ENCODE measurements at places on chromosomes 5 and 9. TPM values are rescaled to one million over a fixed set of nuclear protein-coding genes. Genes with fewer than 3 reads are reported as not detected.

DNA sequence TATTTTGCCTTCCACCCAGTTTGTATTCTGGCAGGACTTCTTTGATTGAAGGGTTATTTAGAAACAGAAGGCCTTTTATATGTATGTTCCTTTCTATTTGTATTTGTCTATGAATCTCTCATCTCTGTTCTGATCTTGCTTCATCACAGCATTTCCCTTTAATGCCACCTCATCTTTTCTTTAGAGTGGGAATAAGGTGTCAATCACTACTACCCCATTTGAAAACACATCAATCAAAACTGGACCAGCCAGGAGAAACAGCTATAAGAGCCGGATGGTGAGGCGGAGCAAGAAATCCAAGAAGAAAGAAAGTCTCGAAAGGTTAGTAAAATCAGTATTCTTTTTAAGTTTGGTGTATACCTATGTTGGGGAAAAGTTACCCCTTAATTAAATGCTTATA lies 36.3 kb downstream of the CD180 start:
- no peak for DNase-seq

DNA sequence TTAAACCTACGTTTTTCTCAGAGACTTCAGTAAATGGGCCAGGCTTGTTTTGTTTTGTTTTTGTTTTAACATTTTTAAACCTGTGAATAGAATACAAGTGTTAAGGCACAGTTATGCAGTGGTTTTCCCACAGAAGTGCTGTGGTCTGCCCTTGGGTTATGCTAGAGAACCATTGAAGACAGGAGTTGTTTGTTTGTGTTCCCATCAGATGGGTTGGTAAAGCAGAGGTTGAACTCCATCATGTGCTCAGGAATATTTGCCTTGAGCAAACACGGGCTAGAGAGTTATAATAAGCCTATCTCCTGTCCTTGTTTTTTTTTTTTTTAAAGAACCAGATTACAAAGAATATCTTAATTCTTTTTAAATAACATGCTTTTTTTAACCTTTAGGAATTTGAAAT lies 28.5 kb downstream of the RHOBTB3 start:
- no peak for DNase-seq

- no peak for DNase-seq
Measured at GRCh38 chr9:91223000-91223399, 138.7 kb downstream of the AUH start.

DNA sequence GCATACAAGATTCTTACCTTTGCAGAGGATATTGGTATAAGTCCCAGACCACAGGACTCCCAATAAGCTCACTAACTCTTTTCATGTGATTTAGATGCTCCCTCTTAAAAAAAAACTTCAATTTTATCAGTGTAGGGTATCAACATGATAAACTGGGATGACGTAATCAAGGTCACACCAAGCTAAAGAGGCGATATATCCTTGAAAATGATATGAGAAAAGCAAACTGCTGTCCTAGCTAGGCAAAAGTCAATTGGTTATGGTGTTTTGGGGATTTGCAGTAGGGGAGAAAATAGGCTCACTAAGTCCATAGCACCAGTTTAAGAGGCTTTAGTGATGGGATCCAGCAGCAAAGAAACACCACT lies 354.4 kb downstream of the DIRAS2 start:
- no peak for DNase-seq

- no peak for DNase-seq
Measured at GRCh38 chr5:128339585-128339984, 198.5 kb downstream of the FBN2 start.

DNA sequence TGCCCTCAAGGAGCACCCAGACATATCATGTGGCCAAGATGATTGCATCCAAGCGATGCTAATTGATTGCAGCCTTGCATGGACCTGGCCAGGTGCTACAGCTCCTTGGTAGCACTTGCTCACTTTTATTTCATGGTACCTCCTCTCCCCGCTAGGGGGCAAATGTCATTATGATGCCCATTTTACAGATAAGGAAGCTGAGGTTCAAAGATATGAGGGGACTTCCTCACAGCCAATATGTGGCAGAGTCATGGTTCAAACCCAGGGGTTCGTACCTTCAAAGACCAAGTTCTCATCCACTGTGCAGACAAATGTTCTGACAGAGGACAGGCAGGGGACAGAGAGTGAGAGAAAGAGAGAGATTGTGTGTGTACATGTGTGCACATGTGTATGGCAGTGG lies 21.9 kb upstream of the KCNMB1 start:
- no peak for DNase-seq

- DNase-seq = no peak
Measured at GRCh38 chr5:16573401-16573800, 43.4 kb downstream of the RETREG1 start.

DNA sequence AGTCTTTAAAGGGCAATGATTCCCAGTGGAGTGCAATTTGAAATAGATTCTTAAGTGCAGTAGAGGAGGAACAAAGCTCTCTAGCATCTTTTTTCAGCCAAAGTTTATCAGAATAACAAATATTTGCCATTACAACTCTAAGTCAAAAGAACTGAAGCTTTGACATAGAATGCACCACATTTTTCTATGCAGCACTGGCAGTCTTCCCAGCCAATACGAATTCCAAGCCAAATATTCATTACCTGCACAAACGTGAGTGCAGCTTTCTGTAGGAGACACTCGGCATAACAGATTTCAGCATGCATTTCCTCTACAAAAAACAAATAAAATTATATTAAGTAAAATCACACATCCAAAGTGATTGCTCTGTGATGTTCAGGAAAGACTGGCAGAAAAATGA lies 103.4 kb downstream of the TTC39B start:
- DNase-seq = no peak

DNA sequence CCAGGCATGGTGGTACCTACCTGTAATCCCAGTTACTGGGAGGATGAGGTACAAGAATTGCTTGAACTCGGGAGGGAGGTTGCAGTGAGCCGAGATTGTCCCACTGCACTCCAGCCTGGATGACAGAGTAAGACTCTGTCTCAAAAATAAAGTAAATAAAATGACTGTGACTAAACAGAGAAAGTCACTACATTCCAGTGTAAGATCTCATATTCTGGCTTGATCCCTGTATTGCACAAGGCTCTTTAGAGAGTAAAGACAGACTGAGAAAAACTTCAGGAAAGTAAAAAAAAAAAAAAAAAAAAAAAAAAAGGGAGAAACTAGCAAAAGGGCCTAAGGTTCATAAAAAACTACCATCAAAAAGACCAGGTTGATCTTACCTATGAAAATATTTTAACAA lies 106.6 kb upstream of the PJA2 start:
- no peak for DNase-seq

DNA sequence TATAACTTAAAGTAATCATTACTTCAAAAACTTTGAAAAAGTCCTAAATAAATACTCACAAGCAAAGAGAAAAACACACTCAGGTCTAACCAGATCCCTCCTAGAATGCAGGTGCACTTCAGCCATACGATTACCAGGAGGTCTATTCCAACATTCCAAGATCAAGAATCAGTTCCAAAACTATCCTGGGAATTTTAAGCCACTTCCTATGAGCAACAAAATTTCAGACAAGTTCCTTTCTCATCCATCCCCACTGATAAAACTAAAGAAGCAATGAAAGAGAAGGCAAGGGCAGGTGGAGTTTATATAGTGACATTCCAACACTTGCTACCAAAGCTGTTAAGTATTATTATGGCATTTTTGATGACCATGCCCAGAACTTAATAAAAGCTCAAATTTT lies 29.6 kb downstream of the MLLT3 start:
- DNase-seq = no peak

DNA sequence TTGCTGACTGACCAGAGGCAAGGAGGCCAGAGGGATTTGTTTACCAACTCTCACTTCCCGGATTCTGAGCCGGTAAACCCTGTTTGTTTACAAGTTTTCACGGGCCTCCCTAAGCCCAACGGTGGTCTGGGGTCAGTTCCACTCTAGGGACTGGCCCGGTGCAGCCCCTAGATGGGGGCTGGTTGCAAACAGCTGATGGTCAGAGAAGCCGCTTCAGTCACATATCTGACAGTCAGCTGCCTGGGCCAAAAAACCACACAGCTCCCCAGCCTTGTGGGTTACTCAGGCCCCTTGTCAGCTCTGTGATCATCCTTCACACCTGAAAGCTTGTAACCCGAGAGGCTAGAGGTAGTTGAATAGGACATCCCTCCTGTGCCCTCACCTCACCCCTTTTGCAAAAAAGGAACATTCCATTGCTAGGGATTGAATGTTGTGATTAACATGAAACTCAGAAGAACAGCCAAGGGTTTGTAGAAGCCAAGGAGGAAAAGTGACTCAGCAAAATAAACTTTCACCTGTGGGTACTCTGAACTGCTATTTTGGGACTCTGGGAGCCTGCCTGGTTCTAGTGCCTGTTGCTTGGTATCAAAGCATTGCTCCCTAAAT lies 40.4 kb downstream of the SAR1B start:
- no peak for DNase-seq

- no peak for DNase-seq
Measured at GRCh38 chr5:34411470-34412346, 244.4 kb upstream of the RAI14 start.

DNA sequence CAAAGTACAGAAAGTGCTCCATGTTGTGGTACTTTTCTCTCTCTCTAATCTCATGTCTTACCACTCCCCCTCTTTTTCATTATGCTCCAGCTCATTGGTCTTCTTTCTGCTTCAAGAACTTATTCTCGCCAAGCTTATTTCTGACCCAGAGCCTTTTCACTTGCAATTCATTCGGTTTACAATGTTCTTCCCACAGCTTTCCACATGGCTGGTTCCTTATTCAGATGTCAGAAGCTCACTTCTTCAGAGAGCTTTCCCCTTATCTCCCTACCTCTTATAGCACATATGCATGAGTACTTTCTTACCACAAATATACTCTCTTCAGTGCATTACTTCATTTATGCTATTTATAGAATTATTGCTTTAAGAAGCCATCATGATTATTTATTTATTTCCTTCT lies 338.8 kb upstream of the ATP10B start:
- no peak for DNase-seq

GRCh38 chr5:146641941-146642340 lies 126.0 kb upstream of the GPR151 start:
- DNase-seq = no peak

DNA sequence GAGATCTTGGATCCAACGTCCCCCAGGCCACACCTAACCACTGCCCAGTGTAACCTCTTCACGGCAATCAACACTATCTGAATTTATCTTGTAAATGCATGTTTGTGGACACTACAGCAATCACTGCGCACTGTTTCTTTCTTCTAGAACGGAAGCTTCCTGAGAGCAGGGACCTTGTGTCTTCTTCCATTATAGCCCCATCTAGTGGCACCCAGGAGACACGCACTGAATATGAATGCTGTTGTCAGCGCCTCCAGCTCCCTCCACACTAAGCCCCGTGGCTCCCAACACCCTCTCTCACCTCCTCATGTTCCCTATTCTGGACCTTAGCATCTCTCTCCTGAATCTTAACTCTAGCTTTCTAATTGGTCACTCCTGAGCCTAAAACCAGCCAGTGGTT lies 72.7 kb downstream of the SMIM23 start:
- DNase-seq = no peak

GRCh38 chr5:159518371-159518770 lies 188.1 kb upstream of the IL12B start:
- no peak for DNase-seq

The NSMF gene
- 8.6 TPM for total RNA-seq

The ADAMTS13 gene
- total RNA-seq = 1.8 TPM

The LURAP1L gene
- 34.5 TPM for total RNA-seq

The NINJ1 gene
- 13.2 TPM for total RNA-seq

The FOXD4L4 gene
- total RNA-seq = not detected

The SHROOM1 gene
- 7.2 TPM for total RNA-seq

The GNPDA1 gene
- total RNA-seq = 30.9 TPM

The PARP8 gene
- total RNA-seq = 25.9 TPM

The PCSK1 gene
- 0.37 TPM for total RNA-seq

The LOX gene
- total RNA-seq = 158 TPM

The WDR31 gene
- 1.7 TPM for total RNA-seq

The PFN3 gene
- not detected for total RNA-seq

All from urinary bladder (tissue), 4 donors.